Lower lobe of right lung (tissue), 2 donors: ENCODE measurements at places on chromosomes 2 and 18.

DNA sequence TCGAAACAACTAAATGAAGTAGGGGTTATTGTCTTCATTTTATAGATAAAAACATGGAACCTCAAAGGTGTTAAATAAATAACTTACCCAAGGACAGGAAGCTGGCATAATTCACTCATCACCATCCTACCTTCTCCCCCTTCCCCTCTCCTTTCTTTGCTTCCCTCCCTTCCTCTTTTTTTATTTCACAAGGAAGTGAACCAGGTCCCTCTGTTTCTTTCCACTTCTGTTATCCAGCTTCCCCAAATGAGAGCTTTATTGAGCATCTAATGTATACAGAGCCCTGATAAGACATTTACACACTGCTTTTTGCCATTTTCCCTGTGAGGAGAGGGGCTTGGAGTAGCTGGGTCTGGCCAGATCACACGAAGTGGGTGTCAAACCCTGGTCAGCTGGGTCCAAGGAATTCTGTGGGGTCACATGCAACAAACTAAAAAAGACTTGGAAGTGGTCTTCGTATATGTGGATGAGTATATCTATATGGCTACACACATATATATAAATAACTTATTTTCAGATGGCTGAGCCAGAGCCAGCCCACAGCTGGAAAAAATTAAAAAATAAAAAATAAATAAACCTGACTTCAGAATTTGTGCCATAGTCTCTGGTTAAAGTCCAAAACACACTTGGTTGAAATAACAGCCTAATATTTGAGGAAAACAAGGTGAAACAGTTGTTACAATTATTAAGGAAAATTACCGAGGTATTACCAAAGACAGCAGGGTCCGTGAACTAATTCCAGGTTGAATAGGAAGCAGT, 49.3 kb upstream of the FOSL2 start:
- DNase-seq = no peak

DNA sequence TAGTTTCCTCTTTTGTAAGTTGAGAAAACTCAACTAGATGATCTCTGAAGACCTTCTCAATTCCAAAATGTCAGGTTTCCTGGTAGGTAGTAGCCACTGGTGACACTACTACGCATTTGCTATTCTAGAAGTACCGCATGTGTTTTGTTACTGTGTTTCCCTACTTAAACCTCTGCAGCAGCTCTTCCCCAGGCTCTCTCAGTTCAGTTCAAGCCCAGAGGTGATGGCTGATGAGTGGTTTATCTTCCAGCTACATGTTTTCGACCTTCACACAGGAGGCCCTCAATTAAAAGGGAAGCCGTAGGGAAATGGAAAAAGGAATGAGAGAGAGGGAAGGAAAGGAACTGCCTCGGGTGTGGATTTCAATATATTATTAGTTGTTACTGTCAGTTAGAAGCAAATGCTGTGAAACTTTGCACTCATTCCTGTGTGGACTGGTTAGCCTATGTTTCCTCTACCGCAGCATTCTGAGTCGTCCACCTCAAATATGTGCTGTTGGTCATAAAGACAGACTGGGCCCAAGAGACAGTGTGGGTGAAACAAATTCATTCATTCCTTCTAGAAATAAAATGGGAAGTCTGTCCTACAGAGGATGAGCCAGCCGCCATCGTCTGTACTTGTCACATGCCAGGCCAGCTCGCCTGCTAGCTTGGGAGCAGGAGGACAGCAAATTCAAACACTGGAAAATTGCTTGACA, 455.2 kb upstream of the RAB12 start:
- no peak for DNase-seq

DNA sequence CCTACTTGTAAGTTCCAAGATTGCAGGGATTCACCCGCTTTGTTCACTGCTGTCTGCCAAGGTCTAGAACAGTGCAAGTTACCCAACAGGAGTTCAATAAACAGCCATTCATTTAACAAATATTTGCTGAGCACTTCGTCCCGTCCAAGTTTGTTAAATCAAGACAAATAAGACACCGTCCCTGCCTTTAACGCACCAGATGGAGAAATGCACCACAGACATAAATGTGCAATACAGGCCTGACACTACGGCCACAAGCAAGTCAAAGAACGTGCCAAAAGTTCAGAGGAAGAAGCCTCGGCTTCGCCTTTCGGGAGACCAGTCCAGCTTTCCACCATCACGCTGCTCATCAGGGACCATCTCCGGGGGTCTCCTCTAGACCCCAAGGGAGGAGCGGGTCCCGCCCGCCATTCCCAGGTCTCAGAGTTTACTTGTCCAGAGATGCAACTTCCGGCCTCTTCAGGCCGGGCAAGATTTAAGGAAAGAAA, 429 bp downstream of the C2orf76 start:
- DNase-seq = no peak

GRCh38 chr2:72028996-72029395, 118.7 kb downstream of the CYP26B1 start:
- DNase-seq = no peak

DNA sequence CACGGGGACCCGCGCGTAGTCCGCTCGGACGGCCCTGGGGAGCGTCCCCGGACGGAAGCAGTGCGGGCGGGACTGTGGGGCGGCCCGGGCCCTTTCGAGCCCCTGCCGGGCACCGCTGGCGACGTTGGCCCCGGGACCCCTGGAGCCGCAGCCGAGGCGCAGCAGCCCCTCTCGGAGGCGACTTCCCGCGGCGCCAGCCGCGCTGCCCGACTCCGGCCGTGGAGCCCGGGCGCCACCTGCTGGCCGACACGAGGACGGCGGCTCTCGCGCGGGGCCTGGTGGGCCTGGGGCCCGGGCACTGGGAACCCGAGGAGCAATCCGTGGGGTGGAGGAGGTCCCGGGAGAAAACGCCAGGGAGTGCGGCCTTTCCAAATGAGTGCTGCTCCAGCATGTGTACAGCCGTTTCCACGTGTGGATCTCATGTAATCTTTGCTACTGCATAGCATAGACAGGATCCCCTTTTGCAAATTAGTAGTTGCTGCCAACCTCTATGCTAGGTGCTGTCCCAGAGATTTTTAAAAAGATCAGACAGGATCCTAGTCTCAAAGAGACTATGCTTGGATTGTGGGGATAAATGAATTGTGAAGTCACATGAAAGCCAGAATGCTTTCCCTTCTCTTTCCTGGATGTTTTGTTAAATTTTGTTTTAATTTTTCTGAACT, 4.0 kb downstream of the ID2 start:
- DNase-seq = peak; percentile 81

GRCh38 chr2:118130385-118130784, 42.1 kb downstream of the INSIG2 start:
- no peak for DNase-seq

GRCh38 chr18:41396861-41397260, 558.2 kb upstream of the PIK3C3 start:
- no peak for DNase-seq

DNA sequence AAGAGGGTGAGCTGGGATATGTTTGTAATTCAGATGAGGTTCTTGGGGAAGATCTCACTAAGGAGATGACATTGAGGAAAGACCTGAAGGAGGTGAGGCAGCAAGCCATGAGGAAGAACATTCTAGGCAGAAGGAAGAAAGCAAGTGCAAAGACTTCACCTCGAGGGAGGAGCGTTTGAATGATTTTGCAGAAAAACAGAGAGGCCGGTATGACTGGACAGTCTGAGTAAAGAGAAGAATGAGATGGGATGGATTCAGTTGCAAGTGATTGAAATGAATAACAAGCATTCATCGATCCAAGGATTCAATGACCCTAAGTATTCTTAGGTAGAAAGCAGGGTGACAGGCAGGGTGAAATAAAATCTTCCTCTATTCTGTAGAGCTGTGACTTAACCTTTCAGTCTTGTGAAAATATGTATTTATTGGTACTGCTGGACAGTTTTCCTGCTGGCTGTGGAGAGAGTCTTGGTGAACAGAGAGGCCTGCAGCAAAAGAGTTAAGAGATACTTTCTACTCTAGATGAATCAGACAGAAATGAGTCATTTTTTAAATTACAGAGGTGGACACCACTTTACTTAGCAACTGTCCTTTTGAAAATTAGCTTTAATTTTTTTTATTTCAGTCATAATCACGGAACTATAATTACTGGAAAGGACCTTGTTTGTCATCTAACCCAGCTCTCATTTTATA, 278.4 kb downstream of the LRRTM1 start:
- DNase-seq = no peak

- no peak for DNase-seq
These were observed 103.8 kb downstream of the EPHA4 start for GRCh38 chr2:221468317-221468716.

- no peak for DNase-seq
These were observed 10.6 kb downstream of the CYP26B1 start for GRCh38 chr2:72136933-72137497.

GRCh38 chr18:80010551-80010906, 22.2 kb upstream of the TXNL4A start:
- DNase-seq = no peak

DNA sequence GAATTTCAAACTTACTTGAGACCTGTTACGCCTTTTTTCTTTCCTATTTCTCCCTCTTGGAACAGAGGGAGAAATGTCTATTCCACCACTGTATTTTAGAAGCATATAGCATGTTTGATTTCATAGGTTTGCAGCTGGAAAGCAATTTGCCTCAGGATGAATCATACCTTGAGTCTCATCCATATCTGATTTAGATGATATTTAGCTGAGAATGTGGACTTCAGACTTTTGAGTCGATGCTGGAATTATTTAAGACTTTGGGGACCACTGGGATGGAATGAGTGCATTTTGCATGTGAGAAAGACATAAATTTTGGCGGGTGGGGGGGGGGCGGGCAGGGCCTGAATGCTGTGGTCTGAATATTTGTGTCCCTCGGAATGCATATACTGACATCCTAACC, 282.7 kb upstream of the STON1 start:
- DNase-seq = no peak

DNA sequence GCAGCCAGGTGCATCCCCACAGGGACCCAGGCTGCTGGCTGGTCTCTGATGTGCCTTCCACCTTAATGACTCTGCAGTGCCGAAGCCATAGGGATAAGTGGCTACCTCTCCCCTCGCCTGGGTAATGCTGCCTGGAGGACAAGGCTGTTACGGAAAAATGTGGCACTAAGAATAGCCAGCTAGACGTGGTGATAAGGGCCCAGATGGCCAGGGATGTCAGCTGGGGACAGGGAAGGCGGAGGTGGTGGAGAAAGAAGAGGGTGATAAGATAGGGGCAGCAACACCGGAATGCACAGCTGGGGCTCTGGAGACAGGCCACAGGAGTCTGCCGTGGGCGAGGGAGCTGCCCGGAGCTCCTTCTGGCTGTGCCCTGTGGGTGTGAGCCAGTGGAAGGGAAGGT, 170.6 kb downstream of the FHOD3 start:
- DNase-seq = no peak

GRCh38 chr2:79235135-79235534, 75.6 kb upstream of the REG3A start:
- no peak for DNase-seq

GRCh38 chr2:198376677-198377076, 572.3 kb downstream of the PLCL1 start:
- no peak for DNase-seq

- no peak for DNase-seq
These were observed 29.3 kb downstream of the MRPL33 start for GRCh38 chr2:27800856-27801255.

DNA sequence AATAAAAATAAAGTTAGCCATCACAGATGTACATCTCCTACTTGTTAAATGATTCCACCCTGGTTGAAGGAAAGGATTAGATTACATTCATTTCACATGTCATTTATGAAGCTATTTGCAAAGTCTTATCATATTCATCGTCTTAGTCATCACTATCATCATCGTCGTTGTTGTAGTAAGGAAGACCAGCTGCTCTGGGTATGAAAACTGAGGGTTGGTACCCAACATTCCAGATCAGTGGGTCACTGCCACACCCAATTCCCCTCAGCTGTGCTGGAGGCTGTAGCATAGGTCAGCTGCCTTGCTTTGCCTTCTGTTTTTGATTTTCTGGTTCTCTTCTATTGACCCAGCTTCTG, 20.9 kb upstream of the CCBE1 start:
- no peak for DNase-seq

GRCh38 chr18:48402953-48403352, 6.2 kb downstream of the ZBTB7C start:
- DNase-seq = no peak

DNA sequence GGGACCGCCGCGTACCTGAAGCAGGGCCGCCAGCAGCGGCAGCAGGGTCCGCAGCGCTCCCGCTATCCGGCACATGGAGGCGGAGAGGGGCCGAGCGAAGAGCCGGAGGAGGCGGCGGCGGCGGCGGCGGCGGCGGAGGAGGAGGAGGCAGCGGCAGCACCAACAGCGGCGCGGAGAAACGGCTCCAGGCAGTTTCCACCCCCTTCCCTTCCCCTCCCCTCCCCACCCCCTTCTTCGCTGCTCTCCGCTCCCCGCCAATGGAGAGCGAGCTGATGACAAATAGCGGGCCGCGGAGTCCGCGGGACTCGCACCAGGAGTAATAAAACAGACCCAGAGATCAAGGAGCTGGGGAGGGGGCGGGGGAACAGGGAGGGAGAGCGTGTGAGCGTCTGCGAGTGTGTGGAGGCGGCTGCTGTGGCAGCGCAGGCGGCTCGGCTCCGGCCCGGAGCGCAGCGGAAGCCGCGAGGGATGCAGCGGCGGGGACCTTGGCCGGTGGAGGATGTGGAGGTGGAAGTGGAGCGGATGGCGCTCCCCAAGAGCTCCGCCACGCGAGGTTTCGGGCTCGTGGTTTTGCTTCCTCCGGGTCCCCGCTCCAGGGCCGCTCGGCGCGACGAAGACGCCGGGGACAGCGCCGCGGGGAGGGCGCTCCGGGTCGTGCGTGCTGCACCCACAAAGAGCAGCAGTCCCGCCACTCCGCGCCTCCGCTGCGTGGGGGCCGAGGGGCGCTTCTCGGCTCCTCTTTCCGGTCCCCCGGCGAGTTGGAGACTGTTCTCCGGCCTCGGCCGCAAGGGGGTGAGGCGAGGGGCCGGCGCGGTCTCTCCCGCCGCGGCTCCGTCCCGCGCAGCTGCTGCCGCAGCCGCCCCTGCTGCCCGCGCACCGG, at the start of gene CDH2:
CDH2 (minus strand) TSS at position 183 of the 880 bp plus-strand sequence; CDS start at position 75, 108 bp downstream.
- DNase-seq = peak; percentile 44

DNA sequence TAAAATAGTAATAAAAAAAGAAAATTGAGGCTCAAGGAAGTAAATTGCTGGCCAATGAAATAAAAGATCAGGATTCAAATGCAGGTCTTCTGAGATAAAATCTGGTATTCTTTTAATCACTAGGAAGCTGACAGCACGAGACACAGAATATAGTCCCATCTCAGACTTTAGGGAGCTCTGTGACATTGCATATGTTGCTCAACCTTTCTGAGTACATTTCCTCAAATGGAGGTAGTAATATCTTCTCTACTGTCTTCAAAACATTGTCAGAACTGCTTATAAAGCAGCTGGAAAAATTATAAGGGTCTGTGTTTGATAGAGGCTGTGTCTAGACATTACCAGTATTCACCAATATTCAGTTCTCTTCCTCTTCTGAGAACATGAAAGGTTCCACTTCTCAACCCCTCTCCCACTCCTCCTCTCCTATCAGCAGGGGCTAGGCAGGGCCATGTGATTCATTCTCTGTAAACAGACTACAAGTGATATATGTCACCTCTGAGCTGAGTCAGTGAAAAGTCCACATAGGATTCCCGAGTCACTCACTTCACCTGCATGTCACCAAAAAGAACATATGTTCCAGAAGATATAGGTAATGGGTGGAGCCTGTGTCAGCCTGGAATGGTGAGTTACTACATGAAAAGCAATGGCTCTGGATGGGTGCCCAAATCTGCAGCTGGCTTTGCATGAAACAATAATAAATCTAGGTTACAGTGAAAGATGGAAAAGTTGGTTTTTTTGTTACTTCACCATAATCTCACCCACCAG, 7.1 kb downstream of the KCNE4 start:
- no peak for DNase-seq

- DNase-seq = no peak
These were observed 75.8 kb downstream of the KCNG2 start for GRCh38 chr18:79873449-79874110.
